ENCODE measurements at places on chromosomes 7 and 10.

DNA sequence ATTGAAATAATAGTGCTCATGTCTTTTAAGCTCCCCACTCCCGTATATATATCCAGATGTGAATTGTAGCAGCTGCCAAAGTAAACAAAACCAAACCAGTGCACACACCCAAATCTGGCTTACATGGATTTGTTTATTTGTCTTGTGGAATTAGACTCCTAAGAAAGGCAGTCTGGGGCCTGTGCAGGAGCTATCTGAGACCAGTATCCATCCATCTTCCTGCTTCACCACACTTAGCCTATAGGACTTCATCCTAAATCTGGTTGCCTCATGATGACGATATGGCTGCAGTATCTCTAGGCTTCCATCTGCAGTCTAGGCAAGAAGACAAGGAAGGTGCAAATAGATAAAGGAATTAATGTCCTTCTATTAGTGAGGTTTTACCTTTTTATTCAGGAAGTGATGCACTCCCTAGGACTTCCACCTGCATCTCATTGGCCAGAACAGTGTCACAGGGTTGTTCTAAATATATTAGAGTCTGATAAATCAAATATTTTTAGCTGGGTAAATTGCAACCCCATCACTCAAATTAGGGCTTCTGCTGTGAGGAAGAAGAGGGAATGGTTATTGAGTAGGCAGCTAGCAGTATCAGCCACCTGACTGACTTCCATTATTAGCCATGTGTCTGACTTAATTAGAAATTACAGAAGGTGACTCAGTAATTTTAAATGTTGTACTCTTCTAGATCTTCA is 6.0 kb downstream of the WIPF3 start:
- DNase-seq = no peak
- peaks cover 14% of the 10 kb centered on the region for H3K4me1 ChIP-seq
- peak overlapping the region; percentile 20 for H3K27ac ChIP-seq
- no peaks in the 10 kb centered on the region for H3K36me3 ChIP-seq
- no peak overlapping the region for H3K4me3 ChIP-seq

DNA sequence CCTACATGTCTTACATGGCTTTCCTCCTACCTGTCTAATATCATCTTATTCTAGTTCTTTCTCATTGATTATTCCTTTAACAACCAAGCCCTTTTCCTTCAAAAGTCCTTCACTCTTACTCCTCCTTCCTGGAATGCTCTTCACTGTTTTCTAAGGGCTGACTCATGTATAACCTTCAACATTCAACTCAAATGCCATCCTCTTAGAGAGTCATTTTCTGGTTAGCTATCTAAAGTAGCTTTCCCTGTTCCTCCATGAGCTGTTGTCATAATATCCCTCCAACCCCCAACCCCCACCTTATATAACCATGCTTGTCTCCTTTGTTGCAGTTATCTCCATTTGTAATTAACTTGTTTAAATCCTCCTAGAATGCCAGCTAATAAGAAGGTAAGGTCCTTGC is 286.8 kb downstream of the ADK start:
- H3K27me3 ChIP-seq = no peaks in the 10 kb centered on the region
- H3K4me3 ChIP-seq = no peak overlapping the region
- DNase-seq = no peak
- no peak overlapping the region for H3K27ac ChIP-seq

GRCh38 chr7:121945480-121946236 is 72.7 kb downstream of the PTPRZ1 start:
- no peaks in the 10 kb centered on the region for H3K27me3 ChIP-seq
- no peaks in the 10 kb centered on the region for H3K4me1 ChIP-seq
- H3K36me3 ChIP-seq = no peaks in the 10 kb centered on the region
- DNase-seq = no peak
- no peak overlapping the region for H3K27ac ChIP-seq

DNA sequence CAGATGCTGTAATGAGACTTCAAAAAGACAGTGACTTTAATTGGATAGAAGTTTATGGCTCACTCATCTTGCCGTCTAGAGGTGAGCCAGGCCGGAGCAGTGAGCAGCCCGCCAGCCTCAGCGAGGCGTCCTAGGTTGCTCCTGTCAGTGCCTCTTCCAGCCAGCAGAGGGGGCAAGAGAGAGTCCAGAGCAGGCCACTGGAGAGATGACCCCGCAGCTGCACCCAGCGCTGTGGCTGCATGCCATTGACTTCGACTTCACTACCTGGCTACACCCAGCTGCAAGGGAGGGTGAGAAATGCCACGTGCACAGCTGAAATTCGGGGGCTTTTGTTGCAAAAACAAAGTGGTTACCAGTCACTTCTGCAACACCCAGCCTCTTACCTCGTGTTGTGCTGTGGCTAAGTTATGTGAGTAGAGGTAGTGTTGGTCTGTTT is 26.5 kb downstream of the NUB1 start:
- no peak overlapping the region for H3K27ac ChIP-seq
- peak; percentile 89 for DNase-seq
- H3K36me3 ChIP-seq = no peaks in the 10 kb centered on the region
- no peak overlapping the region for H3K4me3 ChIP-seq

- no peak overlapping the region for H3K4me3 ChIP-seq
- H3K27me3 ChIP-seq = no peaks in the 10 kb centered on the region
- no peak for DNase-seq
- no peak overlapping the region for H3K27ac ChIP-seq
- H3K36me3 ChIP-seq = no peaks in the 10 kb centered on the region
- H3K4me1 ChIP-seq = peaks cover 5% of the 10 kb centered on the region
Observed at GRCh38 chr10:89625041-89625765, 19.8 kb downstream of the PANK1 start.

- DNase-seq = no peak
- no peaks in the 10 kb centered on the region for H3K27me3 ChIP-seq
- no peaks in the 10 kb centered on the region for H3K36me3 ChIP-seq
- H3K27ac ChIP-seq = no peak overlapping the region
- no peak overlapping the region for H3K4me3 ChIP-seq
Observed at GRCh38 chr7:122212754-122213153, 68.7 kb upstream of the AASS start.
